ENCODE measurements at places on chromosomes 1 and 21.
A peak's percentile ranks its signal among the peaks of the same experiment; 100 is the strongest.

GRCh38 chr1:48214820-48215219 lies 7.7 kb upstream of the SLC5A9 start:
- no peaks in the 10 kb centered on the region for H3K4me1 ChIP-seq
- H3K27ac ChIP-seq: no peak overlapping the region
- no peak overlapping the region for H3K4me3 ChIP-seq
- no peak for DNase-seq
- H3K27me3 ChIP-seq: peaks cover 25% of the 10 kb centered on the region
- no peaks in the 10 kb centered on the region for H3K36me3 ChIP-seq

DNA sequence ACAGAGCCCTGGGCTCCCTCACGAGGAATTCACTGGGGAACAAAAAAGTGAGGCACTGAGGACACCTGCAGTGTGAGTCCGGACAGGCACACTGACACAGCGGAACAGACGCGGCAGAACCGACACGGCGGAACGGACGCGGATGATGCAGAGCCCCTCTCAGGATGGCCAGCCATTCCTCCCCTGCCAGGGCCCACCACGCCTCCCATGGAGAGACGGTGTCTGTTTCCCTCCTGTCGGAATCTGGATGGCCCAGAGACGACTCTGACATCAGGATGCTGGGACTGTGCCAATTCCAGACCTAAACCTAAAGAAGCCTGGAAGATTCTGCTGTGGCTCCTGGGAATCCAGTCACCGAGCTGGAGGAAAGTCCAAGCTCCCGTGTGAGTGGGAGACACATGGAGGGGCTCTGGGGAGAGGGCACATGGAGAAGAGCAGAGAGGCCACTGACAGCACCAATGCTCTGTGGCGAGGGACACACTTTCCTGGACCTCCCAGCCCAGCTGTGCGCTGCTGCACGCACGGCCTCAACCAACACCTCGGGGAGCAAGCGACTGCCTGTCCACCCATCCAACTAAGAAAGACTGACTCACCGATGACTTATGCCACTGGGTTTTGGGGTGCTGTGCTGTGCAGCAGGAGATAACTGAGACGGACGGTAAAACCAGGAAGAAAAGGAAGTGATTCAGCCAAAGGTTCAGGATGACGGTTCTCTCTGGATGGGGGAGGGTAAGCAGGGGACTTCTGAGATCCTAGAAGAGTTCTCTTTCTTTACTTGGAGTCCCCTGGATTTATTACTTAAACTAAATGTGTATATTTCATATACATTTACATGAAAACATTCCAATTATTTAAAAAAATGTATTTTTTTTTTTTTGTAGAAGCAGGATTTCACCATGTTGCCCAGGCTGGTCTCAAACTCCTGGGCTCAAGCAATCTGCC lies 23.3 kb downstream of the ZBTB17 start:
- peak overlapping the region; percentile 77 for H3K27ac ChIP-seq
- no peaks in the 10 kb centered on the region for H3K36me3 ChIP-seq
- no peaks in the 10 kb centered on the region for H3K27me3 ChIP-seq

- no peaks in the 10 kb centered on the region for H3K36me3 ChIP-seq
- H3K27ac ChIP-seq: no peak overlapping the region
- no peak overlapping the region for H3K4me3 ChIP-seq
Observed at GRCh38 chr1:180135535-180135934, 19.1 kb upstream of the QSOX1 start.

- H3K4me3 ChIP-seq: no peak overlapping the region
- no peak overlapping the region for H3K27ac ChIP-seq
- no peak for DNase-seq
- H3K36me3 ChIP-seq: peaks cover 1% of the 10 kb centered on the region
- H3K4me1 ChIP-seq: peaks cover 13% of the 10 kb centered on the region
Observed at GRCh38 chr1:54883349-54884102, 3.5 kb downstream of the DHCR24 start.
